ENCODE measurements at places on chromosomes 11 and 22.

- DNase-seq = no peak
Observed at GRCh38 chr11:112455791-112456190, 195.1 kb upstream of the PLET1 start.

- no peak for DNase-seq
Observed at GRCh38 chr11:58647141-58647699, 24.8 kb downstream of the CNTF start.

DNA sequence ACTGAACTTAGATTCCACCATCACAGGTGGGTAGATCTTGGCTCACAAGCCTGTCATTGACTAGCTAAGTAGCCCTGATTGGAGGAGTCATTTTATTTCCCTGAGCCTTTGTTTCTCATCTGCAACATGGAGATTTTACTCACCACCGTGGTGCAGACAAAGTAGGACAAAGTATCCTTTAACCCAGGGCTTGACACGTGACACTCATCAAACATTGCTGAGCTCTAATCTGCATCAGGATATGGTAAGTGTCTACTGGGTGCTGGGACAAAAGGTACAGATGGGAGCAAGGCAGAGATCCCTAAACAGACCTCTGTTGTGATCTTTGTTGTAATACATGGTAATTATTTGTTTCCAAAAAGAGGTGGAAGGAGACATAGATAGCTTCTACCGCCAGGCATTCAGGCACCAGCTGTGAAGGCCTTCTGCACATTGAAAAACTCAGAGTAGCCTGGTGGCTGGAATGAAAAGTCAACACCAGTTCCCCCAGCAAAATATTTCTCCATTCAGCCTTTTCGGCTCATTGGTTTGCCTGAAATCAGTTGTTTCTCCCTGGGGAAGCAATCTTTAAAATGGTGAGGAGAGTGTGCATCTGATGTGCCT is 18.3 kb upstream of the MICAL2 start:
- DNase-seq = no peak

DNA sequence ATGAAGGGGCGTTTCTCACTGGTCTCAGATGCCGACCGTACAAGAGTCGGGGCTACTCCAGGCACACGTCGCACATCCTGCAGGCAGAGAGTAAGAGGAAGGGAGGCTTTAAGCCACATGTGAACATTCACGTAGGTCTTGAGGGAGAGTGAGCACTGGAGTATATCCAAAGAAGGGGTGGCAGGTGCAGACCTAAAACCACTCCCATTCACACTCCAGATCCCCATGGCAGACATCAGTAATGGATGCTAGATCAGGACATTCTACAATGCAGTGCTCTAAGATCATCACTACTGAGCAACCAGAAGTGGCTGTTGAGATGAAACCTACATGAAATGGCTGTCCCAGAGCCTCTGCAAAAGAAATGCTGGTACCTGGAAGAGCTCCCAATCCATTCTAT is 39.0 kb downstream of the WT1 start:
- no peak for DNase-seq

GRCh38 chr22:25490896-25491295 is 73.6 kb upstream of the GRK3 start:
- no peak for DNase-seq

DNA sequence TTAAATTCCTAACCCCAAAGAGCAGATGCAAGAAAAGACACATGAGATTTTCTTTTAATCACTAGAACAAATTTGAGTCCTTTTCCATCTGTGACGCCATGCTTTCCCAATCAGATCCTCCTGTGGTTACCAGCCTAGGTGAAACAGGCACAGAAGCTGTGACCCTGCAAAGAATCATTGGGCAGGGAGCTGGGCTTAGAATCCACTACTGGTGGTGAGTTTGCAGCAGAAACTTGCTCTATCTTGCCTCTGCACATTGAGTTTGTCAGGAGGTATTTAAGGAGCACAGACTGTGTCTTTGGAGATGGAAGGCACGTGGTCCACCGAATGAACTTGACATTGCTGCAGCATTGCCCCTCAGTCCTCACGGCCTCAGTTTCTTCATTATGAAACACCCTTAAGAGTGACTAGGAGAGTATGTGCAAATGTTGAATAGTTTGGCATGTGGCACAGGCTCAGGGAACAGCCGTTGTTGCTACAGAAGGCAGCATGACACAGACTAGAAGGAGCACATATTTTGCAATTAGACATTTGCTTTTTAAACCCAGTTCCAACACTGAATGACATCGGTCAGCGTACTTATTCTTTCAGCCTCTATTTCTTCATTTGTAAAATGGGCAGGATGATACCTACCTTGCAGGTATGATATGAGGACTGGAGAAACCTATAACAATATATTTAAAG is 127.6 kb downstream of the DBX1 start:
- DNase-seq = no peak

GRCh38 chr11:35683728-35684339 is 21.3 kb downstream of the TRIM44 start:
- no peak for DNase-seq

GRCh38 chr11:70230840-70231710 is 28.0 kb downstream of the FADD start:
- no peak for DNase-seq

DNA sequence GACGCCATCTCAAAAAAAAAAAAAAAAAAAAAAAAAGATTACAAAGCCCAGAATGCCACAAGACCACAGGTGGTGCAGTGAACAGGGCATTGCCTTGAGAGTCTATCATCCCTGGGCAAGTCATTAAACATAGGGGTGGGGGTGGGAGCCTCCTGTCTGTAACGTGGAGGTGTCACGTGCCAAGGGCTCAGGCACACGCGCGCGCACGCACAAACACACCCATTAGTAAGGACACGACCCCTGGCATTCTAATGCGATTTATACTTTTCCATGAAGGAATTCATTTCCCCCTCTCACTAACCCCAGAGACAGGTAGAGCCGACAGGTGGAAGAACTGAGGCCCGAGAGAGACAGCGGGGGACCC is 5.8 kb upstream of the GCAT start:
- DNase-seq = no peak

DNA sequence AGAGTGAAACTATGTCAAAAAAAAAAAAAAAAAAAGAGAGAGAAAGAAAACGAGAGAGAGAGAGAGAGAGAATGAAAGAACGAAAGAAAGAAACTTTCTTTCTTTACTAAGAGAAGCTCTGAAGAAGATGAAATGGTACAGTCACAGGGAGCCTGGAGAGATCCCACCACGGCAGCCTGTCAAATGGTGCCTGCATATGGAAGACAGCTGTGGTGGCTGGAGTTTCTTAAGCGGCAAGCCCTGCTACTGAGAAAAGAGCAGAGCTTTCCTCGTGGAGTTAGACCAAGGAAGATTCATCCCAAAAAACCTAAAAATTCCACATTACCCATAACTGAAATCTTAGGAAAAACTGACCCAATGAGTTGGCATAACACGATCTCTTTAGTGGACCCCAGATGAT is 66.7 kb downstream of the MICAL3 start:
- DNase-seq = no peak

DNA sequence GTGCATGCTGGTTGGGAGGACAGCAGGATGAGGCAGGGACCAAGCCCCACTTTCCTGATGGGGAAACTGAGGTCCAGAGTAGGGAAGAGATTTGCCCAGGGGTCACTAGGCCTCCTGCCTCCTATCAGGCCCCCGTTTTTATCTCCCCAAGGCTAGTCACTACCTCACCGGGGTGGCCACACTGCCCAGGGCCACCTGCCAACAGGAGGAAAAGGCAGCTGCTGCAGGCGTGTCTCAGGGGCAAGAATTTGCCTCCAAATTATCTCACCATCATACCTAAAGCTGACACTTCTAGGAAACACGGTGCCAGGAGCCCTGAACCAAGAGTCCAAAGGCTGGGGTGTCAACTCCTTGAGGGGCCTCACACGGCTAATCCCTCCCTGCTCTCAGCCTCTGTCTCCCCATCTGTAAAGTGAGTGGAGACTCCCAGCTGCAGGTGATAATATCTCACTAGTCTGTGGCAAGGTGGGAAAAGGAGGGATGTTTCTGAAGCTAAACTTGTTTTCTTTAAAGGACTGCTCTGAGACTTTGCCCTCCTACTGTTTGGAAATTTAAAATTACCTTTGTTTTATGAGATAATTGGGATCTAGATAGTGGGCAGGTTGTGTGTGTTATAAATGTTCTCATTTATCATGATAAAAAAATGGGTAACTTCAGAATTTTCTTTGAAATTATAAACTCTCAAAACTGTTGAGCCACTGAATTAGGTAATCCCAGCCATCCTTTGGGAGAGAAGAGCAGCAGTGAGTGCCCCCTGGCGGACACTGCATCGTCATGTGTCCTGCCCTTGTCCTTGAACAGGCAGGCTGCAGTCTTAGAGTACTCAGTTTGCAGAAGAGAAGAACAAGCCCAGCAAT is 60.0 kb downstream of the MYO7A start:
- peak; percentile 18 for DNase-seq
